ENCODE measurements at places on chromosomes 7 and 10.

DNA sequence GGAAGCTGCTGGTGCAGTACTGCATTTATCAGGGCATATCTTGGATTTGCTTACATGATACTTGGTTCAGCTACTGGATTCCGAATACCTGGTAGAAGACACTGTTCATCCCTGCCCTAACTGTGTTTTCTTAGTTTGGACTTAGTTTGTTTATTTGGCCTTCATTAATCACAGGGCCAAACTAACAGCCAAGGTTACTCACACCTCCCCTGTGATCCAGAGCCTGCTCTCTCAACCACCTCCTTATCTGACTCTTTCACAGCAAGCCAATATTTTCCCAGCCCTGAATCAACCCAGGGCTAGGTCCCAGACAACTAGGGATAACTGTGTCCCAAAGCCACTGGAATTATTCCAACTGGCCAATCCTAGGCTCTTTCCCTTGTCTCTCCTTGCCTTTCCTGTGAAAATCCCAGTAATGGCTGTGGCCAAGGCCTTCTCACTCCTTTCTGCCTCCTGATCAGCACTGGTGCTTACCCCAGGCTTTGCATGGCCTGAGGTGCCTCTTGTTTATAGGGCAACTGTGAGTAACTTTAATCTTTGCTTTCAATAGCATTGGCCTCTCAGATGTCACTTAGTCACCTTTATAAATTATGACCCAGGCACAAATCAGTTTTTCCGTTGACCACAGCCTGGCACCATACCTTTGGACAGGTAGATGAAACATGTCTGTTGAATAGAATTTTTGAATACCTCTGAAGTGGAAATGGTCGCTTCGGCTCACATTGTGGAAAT, 9.3 kb upstream of the JCAD start:
- DNase-seq: no peak

- no peak for DNase-seq
These were observed 502.4 kb downstream of the GRID1 start for GRCh38 chr10:85864173-85864549.

GRCh38 chr7:122261016-122261415, 43.5 kb downstream of the FEZF1 start:
- DNase-seq: no peak

DNA sequence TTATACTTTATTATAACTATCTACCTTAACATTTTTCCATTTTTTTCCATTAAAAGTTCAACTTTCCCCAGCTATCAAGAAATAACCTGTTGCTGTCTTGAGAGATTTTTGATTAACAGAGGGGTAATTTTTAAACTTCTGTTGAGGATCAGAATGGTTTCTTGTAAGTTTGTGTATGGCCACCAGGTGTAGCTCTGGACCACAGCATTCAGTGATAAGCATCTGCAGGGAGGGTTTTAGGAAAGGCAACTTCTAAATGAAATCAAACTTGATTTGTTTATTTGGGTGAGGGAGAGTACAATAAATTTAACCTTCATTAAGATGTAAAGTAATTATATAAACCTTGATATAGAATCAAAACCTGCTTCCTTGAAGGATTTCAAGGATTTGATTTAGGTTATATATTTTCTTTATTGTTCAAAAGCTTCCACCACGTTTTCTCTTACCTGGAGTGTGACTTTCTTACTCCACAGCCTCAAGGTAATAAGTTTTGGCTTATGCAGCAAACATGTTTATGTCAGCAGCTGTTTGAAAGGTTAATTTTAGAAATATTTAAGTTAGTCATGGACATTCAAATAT, 153.3 kb downstream of the STK31 start:
- DNase-seq: no peak

- no peak for DNase-seq
These were observed 3.9 kb downstream of the MTERF1 start for GRCh38 chr7:91876391-91877133.

DNA sequence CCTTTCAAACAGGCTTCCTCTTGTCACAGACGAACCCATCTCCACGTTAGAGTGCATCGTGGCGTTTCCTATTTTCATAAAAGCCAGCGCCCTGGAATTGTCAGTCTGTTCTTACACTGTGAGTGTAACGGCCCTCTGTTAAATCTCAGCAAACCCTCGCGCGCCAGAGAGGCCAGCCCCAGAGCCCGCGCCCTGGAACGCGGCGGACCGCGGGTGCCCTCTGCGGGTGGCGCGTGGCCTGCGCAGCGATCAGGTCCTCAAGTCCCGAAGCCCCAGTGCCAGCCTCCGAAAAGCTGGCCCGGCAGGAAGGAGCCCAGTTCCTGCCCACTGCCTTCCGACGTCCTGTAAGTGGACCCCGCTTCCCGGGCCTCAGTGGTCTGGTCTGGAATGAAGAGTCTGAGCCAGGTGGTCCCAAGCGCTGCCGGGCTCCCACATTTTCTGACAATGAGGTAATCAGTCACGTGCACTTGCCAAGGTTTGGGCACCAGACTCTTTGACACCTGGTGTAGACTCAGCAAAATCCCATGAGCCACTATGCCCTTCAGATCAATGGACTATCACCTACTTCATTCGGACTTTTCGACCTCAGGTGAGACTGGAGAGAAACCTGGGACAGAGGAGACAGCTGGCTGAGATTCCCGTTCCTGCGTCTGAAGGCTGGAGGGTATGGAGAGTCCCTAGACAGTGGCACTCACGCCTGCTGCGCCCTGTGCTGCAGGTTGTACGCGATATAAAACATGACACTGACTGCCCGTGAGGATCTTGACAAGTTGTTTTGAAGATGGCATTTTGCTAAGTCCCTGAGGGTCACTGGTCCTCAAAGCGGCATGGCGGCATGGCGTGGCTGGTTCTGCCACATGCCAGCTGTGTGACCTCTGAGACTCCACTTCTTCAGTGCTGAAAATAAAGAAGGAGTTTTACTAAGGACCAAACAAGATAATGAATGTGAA, 109.4 kb upstream of the LANCL2 start:
- peak; percentile 60 for DNase-seq

DNA sequence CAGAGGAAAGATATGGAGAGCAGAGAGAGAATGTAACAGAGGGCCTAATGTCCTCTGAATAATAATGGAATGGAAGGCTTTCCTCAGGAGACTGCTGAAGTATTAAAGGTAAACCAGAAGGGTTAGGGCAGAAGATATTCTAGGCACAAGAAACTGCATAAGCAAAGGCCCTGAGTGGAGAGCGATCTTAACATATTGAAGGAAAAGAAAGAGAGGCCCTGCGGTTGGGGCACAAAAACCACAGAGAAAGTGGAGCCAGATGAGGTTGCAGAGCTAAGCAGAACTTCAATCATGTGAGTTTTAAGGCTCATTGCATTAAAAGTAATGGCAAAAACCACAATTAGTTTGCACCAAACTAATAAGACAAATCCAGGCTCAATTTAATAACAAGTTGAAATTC, 115.8 kb upstream of the VSTM2A start:
- no peak for DNase-seq

GRCh38 chr7:77481615-77482014, 55.5 kb upstream of the PTPN12 start:
- DNase-seq: no peak

DNA sequence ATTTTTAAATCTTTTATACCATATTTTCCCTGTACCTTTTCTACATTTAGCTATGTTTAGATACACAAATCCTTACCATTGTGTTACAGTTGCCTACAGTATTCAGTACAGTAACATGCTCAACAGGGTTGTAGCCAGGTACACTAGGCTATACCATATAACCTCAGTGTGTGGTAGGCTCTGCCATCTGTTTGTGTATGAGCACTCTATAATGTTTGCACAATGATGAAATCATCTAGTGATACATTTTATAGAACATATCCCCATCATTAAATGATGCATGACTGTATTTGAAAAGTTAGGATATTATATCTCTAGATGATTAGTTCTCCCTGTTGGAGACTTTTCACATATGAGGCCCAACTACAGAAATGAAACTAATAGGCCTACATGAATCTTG, 188.6 kb downstream of the STK31 start:
- no peak for DNase-seq

DNA sequence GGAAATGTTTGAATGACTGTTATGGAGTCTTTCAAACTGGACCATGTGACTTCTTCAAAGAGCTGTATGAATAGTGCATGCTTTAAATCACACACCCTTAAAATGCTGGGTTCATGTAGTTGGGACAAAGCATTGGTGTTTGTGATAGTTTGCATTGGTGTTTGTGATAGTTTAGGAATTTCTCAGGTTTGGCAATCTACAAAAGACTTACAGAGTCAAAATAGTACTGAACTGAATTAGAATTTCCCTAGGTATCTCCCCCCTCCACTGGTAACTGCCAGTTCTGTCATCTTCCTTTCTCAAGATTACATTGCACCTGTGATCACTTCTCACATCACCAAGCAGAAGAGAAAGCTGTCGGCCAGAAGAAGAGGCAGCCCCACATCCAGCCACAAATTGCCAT, 261.1 kb downstream of the GATA3 start:
- DNase-seq: no peak

DNA sequence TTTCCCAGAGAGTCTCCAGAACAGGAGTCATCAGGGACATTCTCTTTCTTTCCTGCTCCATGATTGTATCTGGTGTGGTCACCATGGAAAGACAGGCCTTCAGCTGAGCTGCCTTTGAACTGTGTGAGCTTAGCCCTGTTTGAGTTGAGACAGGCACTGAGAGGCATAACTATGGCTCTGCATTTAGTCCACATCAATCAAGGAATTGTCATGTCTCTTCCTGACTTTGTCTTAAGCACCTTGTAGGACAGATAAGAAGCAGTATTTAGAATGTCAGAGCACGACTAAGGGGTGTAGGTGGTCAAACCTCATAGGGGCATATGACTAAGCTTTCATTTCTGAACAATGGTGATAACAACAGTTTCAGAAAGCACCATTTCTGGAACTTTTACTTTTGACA, 53.5 kb downstream of the EPDR1 start:
- DNase-seq: no peak

DNA sequence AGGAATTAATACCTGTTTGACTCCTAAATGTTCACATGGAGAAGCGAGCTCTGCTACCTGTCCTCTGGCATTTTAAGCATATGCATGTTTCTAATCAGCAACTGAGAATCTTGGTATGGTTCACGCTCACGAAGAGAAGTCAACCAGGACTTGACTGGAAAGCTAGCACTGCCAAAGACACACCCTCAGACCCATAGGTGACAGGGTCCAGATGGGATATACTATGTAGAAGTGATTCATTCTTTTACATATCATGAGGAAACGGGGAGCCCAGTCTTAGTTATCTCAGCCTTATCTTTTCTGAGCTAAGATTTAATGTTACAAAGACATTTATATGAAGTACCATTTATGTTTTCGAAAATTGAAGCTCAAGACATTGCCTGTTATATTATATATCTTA, 313.0 kb downstream of the DOCK4 start:
- DNase-seq: no peak

- no peak for DNase-seq
These were observed 39.1 kb upstream of the PARD3 start for GRCh38 chr10:34854147-34854601.

GRCh38 chr10:57168611-57169240, 807.7 kb upstream of the ZWINT start:
- DNase-seq: no peak

DNA sequence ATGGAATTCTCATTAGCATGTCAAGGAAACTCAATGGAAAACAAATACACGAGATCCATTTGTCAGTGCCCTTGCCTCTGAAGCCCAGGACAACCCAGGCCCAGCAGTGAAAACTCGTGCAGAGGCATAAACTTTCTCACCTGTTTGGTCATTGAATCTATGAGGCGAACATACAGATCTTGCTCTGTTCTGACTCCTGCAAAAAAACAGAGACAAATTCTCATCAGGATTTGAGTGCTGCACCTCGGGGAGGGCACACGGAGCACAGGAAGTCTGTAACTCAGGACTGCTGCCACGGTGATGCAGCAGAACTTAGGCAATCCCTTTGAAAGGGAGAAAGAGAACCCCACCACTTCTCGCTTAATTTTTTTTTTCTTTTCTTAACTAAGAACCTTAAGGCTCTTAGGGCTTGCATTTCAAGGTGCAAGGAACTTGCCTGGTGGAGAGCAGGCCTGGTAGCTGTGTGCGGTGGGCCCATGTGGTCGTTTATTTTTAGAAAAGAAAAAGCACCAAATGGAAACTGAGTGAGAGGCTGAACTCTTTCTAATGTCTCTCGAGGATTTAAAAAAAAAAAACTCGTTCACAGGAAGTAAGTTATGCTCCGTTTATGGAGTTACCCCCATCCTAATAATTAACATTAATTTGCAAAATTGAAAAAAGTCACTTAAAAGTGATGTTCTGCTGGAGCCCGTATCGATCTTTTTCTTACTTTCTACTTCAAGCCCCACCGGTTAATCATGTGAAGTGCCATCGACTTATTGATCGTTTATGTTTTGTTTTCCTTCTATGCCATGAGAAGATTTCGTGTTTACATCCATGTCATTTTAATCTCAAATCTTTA, 1.8 kb downstream of the EBF3 start:
- DNase-seq: no peak

- DNase-seq: no peak
These were observed 64.4 kb upstream of the EMX2 start for GRCh38 chr10:117477961-117478670.

Measured in stimulated activated CD4-positive, alpha-beta T cell treated with anti-CD3 and anti-CD28 coated beads, Interleukin-1b, Interleukin-23, amount 100 ng/mL, for 1 hour (primary cell).